Astrocyte of the spinal cord (primary cell): ENCODE measurements at places on chromosomes 13 and 19.

- DNase-seq, result no peak
Observed at GRCh38 chr19:18440415-18440877, 2.5 kb upstream of the ISYNA1 start.

DNA sequence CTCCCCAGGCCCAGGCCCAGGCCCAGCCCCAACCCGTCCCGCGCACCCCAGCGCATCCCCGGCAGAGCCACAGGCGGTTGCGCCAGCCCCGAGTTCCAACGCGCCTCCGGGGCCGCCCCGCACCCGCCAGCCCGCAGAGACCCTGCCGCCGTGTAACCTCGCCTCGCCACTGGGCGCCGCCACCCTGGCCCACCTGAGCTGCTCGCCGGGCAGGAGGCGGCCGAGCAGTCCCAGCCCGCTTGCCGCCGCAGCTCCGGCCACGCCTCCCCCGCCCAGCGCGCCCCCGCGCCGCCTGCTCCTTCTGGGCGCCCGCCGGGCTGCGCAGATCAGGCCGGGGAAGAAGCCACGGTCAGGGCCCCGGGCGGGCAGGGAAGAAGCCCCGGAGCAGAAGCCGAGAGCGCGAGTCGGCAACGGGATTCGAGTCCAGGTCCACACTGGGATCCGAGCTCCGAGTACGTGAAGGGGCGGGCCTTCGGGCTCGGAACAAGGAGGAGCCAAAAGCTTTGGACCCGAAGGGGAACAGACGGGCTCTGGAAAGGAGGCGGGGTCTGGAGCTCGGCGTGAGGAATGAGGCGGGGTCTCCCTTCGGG, at the start of gene MBOAT7:
Gene MBOAT7 (minus strand): TSS at position 436 of the 590 bp plus-strand sequence. CDS start 1,072 bp downstream, outside the sequence.
- DNase-seq, result no peak

DNA sequence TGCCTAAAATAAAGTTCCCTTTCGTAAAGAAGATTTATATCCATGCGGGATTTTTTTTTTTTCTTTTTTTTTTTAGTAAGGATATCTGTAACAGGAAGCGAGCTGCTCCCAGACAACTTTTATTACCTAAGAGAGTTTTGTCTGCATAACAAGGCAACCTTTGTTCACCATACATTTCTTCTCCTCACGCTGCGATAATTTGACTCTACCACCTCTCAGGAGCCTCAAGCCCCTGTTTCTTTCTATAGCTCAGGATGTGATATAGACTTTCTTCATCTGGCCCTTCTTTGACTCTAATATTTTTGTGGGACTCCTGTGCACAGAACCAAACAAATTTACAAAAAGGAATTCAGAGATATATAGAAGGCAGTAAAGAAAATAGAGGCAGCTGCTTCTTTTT, 1053.7 kb upstream of the SPRY2 start:
- DNase-seq, result no peak

DNA sequence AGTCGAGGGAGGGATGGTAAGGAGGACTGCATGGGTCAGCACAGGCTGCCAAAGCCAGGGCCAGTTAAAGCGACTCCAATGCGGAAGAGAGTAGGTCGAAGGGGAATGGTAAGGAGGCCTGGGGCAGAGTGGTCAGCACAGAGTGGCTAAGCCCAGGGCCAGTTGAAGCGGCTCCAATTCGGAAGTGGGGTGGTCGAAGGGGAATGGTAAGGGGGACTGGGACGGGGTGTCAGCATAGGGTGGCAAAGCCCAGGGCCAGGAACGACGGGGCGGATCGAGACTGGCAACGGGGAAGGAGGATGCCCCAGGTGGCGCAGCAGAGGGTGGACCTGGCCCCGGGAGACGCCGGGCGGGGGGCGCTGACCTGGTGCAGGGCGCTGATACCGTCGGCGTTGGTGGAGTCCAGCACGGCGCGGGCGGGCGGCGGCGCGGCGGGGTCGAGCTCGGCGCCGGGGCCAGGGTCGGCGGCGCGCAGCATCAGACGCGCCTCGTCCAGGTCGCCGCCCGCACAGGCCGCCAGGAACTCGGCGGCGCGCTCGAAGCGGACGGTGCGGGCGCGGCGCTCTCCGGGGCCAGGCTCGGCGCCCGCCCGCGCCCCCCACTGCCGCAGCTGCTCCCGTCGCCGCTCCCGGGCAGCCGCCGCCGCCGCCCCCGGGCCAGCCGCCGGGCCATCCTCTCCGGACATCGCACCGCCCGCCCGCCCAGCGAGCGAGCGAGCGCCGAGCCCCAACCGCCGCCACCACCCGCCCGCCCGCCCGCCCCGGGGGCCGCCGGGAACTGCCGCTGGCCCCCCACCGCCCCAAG, at the start of gene PPP1R12C:
Gene PPP1R12C (minus strand): TSS at position 779 of the 804 bp plus-strand sequence. CDS start 94 bp downstream, at position 685.
- DNase-seq, result no peak

GRCh38 chr13:112024577-112024976, 42.4 kb upstream of the SOX1 start:
- DNase-seq, result no peak

GRCh38 chr19:14402332-14403144, 16.6 kb downstream of the DDX39A start:
- peak; percentile 80 for DNase-seq

- no peak for DNase-seq
Observed at GRCh38 chr13:99809926-99810325, 161.6 kb downstream of the ZIC5 start.

GRCh38 chr19:47003611-47004465, 15.8 kb upstream of the NPAS1 start:
- no peak for DNase-seq

- peak; percentile 37 for DNase-seq
Observed at GRCh38 chr13:105920370-105920769, 615.1 kb downstream of the EFNB2 start.

- DNase-seq, result peak; percentile 49
Observed at GRCh38 chr13:36158611-36159010, 27.4 kb upstream of the DCLK1 start.

- DNase-seq, result peak; percentile 85
Observed at GRCh38 chr13:100203696-100204367, 114.9 kb downstream of the PCCA start.

DNA sequence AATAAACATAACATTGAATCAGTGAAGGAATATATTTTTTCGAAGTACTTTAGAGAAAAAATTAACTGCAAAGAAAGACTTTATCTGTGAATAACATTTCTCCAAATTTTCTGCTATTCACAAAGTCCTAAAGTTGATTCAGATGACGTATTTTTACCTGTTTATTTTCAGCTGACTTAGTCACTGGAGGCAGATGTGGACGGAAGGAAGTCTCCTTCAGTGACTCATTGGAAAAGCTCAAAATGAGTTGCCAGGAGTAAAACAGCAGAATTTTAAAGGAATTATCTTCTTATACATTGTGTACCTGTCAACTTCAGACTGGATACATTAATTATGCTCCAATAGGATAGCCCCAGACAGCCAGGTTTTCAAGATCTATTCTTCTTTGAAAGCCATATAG, 679.3 kb upstream of the GPC6 start:
- peak; percentile 62 for DNase-seq

DNA sequence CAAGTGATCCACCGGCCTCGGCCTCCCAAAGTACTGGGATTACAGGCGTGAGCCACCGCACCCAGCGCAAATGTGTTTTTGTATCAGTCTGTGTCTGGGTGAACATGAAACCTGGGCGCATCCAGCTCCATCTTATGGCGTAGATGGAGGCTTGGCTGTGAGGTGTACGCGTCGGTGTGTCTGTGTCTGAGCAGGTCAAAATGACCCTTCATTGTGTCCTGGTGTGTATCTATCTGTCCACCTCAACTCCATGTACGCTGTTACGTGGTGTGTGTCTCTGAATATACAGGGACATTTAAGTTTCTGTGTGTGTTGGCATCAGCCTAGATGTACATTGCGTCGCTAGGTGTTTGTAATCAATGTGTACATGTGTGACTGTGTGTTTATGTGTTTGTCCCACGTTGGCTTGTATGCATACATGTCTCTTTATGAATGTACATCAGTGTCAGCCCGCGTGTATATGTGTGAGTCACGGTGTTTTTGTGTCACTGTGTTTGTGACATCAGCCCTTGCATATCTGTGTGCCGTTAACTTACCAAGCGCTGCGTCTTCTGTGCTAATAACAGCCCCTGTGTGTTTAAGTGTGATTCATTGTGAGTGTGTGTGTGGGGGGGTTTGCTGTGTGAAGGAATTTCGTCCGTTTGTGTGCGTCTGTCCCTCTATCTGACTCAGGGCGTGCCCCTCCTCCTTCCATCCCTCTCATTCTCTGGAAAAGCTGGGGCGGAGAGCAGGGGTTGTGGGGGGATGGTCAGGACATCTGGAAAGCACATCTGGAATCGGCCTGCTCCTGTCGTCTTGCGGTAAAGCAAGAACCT, 6.4 kb downstream of the AXL start:
- peak; percentile 98 for DNase-seq

DNA sequence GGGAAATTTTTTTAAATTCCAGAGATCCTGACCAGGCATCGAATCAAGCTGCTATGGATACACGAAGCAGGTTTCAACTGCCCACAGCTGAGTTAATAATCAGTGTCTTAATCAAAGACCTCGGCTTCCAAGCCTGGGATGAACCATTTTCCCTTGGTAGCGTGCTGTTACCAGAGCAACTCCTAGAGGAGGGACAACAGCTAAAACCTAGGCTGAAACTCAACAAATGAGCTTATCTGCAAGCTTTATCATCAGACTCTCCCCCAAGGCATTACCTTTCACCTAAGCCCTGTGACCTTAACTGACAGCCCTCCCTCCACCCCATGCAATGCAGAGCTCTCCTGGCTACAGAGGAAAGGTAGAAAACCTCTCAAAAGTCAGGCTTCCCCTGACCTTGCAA, 39.7 kb downstream of the RCBTB1 start:
- no peak for DNase-seq

DNA sequence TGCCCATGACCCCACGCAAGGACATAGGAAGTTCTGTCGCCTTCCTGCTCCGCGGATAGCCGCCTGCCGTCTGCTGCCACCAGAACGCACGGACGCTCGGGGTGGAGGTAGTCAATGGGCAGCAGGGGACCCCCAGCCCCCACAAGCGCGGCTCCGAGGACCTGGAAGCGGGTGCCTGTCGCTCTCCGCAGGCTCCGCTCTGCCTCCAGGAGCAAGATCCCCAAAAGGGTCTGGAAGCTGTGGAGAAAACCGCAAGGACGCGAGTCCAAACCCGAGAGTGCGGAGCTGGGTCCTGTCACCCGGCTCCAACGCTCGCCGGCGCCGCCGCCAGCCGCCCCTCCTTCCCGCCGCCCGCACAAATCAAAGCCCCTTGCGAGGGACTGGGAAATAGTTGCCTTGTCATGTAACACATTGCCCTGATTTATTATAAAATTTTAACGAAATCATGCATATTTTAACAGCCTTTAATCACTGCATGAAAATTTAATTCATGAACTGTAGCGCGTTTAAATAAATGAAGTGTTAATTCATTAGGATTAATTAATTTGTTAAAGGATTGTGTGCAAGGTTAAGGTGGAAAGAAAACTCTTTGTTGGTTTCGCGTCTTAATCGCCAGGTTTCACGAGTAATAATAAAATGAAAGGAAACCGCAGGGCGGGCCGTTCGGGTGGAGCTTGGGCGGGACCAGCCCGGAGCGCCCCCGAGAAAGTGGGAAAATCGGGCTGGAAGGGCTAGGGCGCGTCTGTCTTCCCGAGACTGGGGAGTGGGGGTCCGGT, 5.5 kb upstream of the POU4F1 start:
- no peak for DNase-seq

GRCh38 chr19:19113040-19113626, 25.1 kb downstream of the TMEM161A start:
- peak; percentile 31 for DNase-seq

GRCh38 chr13:95033890-95034289, 267.4 kb downstream of the ABCC4 start:
- no peak for DNase-seq

- DNase-seq, result peak; percentile 56
Observed at GRCh38 chr19:47275791-47276461, 1.2 kb downstream of the INAFM1 start.

- no peak for DNase-seq
Observed at GRCh38 chr19:10133596-10133995, 13.9 kb upstream of the EIF3G start.

- no peak for DNase-seq
Observed at GRCh38 chr19:22517496-22518411, 95.6 kb upstream of the ZNF98 start.

GRCh38 chr13:110618780-110619179, 3.4 kb downstream of the NAXD start:
- no peak for DNase-seq

DNA sequence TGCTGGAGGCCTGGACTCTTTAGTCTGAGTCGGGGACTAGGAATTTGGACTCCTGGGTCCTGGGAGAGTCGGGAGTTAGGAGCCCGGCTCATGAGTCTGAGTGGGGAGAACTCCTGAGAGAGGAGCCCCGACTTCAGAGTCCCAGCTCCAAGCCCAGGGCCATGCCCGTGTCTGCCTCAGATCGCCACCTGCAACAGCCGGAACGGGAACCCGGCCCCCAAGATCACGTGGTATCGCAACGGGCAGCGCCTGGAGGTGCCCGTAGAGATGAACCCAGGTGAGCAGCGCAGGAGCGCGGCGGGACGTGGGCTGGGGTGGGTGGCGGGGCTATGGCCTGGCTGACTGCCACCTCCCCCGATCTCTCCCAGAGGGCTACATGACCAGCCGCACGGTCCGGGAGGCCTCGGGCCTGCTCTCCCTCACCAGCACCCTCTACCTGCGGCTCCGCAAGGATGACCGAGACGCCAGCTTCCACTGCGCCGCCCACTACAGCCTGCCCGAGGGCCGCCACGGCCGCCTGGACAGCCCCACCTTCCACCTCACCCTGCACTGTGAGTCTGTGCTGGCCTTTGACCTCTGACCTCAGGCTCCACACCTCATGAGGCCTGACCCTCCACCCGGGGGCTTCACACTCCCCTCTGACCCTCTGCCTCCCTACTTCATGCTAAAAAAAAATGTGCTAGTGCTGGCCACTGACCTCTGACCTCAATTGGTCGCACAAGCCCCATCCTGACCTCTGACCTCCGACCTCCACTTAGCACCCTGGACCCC, 4.4 kb downstream of the BCAM start:
- DNase-seq, result no peak

GRCh38 chr19:48405850-48406249, 12.4 kb downstream of the GRIN2D start:
- DNase-seq, result no peak

DNA sequence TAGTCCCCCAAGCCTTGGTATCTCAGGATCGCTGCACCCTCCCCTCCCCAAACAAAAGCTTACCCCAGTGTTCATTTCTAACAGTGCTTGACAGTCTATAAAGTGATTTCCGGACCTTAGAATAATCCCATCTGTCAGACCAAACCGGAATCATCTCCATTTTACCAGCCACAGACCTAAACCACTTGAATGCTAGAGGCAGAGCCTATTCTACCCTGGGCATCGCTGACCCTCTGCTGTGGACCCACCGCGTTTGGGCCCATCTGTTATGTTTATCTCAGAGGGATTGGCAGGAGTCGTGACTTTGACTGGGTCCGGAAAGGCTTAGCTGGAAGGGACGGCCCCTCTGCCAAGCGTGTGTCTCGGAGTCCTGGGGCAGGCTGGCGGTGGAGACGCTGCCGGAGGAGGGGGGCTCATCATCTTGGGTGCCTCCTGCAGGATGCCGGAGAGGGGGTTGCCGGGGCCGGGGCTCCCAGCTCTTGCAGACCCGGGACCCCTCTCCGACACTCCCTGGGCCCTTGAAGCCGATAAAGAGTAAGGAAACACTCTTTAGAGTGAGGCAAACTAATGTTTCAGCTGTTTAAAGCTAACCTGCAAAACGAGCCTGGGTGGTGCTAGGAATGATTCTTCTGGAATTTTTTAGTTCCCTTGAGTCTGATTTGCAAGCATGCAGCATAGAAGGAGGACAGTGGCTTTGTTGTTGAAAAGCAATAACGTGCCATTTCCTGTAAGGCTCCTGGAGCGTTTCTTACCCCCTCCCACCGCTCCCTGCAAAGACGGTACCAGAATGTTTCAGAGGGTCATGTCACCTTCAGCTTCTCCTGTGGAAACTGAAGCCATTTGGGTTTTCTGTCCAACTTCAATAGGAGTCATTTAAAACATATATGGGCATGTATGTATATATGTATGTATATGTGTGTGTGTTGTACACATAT, 1.3 kb downstream of the SLC25A42 start:
- no peak for DNase-seq
